ENCODE measurements at places on chromosomes 7 and 10. TPM values are rescaled to one million over a fixed set of nuclear protein-coding genes. Genes with fewer than 3 reads are reported as not detected.

DNA sequence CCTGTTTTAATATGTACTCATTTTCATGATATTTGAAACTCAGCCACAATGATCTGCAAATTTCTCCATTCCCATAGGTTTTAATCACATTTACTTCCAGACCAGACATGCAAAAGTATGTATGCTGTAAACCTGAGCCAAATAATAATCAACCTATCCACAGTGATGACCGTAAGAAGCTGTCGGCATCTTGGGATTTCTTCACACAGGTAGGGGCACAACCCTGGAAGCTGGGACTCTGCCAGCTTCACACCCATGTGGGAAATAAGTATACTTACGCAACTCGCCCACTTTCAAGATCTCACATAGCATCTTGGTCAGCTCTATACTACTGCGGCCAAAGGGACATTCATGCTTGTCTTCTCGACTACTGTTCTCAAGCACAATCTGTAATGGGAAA lies 352.3 kb downstream of the ELMO1 start:
- peaks cover 15% of the 10 kb centered on the region for H3K36me3 ChIP-seq
- no peak overlapping the region for H3K27ac ChIP-seq
- H3K4me1 ChIP-seq = no peaks in the 10 kb centered on the region
- H3K27me3 ChIP-seq = no peaks in the 10 kb centered on the region
- no peak overlapping the region for H3K4me3 ChIP-seq

DNA sequence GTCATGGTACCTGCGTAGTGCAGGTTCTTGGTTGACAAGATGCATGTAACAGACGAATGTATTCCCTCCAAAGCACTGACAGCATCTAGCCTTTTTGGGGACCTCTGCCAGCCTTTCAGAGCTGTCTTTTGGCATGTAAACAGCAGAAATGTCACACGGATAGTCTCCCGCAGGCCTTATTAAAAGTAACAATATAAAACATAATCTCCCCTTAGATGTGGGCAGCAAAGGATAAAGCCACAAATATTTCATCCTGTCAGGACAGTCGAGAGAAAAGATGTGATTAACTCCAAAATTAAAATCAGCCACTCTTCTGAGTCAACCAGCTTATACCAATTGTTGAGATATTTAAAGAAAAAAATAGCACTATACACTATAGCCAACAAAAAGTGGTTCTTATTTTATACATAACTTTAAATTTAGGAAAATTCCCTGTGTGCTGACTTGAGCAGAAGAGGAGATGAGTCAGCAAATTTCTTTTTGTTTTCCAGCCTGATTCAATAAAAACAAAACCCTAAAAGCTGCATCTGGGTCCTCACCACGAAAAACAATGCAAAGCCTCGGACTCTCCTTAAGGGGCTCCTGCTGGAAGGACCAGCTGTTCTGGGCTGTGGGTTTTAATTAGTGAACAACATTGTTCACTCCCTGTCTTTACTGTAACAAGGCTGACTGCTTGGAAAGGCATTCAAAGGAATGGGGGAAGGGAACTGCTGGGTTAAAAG lies 240.2 kb downstream of the ADAM12 start:
- H3K27me3 ChIP-seq = no peaks in the 10 kb centered on the region
- H3K36me3 ChIP-seq = no peaks in the 10 kb centered on the region
- no peaks in the 10 kb centered on the region for H3K4me1 ChIP-seq
- peak overlapping the region; percentile 17 for H3K27ac ChIP-seq
- no peak overlapping the region for H3K4me3 ChIP-seq
- DNase-seq = no peak

DNA sequence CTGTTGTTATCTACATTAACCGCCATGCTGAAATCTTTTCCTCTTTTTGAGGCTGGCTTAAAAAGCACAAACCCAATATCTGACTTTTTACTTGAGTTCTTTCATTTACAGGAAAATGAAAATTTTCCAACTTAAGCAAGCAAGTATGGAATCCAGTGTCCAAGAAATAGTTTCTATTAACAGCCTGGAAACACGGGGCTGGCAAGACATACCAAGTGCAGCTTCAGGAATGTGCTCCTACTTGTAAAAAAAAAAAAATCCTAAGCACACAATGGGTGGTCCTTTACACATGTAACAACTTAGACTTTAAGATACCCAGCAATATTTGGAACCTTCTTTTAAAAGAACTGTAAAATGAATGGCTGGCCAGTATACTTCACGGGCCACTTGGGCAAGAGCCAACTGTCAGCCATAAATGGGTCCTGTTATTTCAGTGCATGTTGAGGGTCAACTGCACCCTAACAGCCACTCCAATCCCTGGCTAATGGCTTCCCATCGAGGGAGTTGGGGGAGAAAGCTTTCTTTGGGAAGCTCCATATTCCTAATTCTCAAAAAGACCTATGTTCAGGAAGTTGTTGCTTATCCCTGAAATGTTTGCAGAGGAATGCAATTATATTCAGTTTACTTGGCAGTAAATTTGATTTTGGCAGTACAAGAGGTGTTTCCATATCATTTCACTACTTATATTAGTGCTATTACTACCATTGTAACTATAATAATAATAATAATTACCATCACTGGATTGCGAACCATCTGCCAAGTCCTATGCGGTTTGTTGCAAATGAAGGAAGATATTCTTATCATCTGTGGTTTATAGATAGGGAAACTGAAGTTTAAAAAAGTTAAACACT lies 236.4 kb upstream of the TMEM72 start:
- no peak for DNase-seq
- H3K27ac ChIP-seq = no peak overlapping the region
- H3K36me3 ChIP-seq = no peaks in the 10 kb centered on the region
- H3K4me3 ChIP-seq = no peak overlapping the region
- no peaks in the 10 kb centered on the region for H3K4me1 ChIP-seq

DNA sequence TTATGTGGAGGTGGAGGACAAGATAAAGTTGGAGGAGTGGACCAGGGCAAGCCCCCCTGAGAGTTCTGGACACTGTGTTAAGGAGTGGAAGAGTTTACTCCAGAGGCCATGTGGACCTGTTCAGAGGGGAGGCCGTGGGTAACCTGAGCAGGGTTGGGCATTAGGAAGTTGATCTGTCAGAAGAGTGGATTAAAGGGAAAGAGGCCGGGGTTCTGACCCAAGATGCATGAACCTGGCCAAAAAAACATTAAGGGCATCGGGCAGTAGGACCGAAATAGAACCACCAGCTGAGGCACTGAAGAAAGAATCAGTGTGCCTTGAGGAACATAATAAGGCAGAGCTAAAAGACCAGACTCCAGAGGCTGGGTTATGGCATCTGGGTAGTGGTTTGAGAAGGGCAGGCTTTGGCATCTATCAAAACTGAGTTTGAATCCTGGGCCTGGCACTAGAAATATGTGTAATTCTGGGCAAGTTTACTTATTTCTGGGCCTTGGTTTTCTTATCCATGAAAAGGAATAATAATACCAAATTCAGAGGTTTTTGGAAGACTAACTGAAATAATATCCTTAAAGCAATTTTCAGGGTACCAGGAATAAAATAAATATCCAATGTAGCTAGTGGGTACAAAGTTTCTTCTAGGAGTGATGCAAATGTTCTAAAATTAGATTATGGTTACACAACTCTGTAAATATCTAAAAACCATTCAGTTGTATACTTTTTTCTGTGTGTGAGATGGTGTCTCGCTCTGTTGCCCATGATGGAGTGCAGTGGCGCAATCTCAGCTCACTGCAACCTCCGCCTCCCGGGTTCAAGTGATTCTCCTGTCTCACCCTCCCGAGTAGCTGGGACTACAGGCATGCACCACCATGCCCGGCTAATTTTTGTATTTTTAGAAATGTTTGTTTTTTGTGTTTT lies 10.9 kb upstream of the FRAT1 start:
- DNase-seq = no peak
- H3K36me3 ChIP-seq = no peaks in the 10 kb centered on the region
- H3K4me1 ChIP-seq = no peaks in the 10 kb centered on the region
- H3K4me3 ChIP-seq = no peak overlapping the region
- no peak overlapping the region for H3K27ac ChIP-seq

GRCh38 chr10:20648263-20648874 lies 248.7 kb downstream of the NEBL start:
- DNase-seq = no peak
- H3K27me3 ChIP-seq = no peaks in the 10 kb centered on the region
- H3K4me3 ChIP-seq = no peak overlapping the region
- no peaks in the 10 kb centered on the region for H3K36me3 ChIP-seq
- no peak overlapping the region for H3K27ac ChIP-seq

DNA sequence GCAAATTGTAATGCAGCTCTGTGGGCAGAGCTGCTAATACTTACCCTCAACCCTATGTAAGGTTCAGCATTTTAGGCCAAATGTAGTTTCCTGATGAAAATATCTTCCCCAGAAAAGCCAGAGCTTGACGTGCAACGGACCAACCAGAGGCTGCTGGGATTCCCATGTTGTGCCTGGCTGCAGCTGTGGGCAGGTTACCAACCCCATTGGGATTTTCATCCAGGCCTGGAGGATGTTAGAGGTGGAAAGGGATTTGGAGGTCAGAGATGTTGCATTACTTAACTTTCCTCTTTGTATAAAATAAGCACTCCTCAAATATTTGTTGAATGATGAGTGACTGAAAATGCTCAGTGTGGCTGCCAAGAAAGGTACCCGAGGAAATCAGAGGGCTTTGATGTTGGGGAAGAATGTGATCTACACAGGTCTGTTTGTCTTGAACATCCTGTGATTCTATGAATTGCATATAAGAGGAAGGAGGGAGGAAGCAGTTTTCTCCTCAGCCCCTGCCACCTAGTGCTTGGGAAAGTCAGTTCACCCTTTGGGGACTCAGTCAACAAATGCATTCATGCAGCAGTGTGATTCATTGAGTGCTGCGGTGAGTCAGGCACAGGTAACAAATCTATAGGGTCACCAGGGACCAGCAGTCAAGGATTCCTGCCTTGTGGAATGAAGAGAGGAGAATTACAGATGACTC lies 487.2 kb downstream of the RPS24 start:
- no peaks in the 10 kb centered on the region for H3K4me1 ChIP-seq
- H3K4me3 ChIP-seq = no peak overlapping the region
- no peaks in the 10 kb centered on the region for H3K27me3 ChIP-seq
- no peaks in the 10 kb centered on the region for H3K36me3 ChIP-seq
- no peak for DNase-seq

- no peak overlapping the region for H3K4me3 ChIP-seq
- H3K27ac ChIP-seq = peak overlapping the region; percentile 43
- H3K36me3 ChIP-seq = no peaks in the 10 kb centered on the region
- H3K4me1 ChIP-seq = peaks cover 5% of the 10 kb centered on the region
- DNase-seq = no peak
These were observed 318.7 kb downstream of the BBS9 start for GRCh38 chr7:33448035-33448434.

DNA sequence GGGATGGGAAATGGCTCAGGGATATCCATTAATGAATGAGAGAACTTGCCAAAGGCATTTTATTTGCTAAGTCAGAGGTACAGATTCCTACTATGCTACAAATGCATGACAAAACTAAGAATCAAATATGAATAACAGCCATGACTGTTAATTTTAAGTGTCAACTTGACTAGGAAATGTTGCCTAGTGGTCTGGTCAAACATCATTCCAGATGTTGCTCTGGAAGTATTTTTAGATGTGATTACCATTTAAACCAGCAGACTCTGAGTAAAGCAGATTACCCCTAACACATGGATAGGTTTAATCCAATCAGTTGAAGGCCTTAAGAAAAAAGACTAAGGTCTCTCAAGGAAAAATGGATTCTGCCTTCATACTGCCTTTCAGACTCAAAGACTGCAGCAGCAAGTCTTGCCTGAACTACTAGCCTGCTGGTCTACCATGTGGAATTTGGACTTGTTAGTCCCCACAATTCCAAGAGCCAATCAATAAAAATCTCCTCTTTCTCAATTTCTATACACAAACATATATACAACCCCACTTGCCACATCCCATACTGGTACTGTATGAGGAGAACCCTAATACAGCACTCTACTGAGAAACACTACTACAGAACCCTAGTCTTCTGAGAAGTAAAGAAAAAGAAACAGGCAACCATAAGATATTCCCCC lies 119.1 kb downstream of the NRBF2 start:
- H3K4me3 ChIP-seq = no peak overlapping the region
- no peak overlapping the region for H3K27ac ChIP-seq
- H3K4me1 ChIP-seq = peaks cover 30% of the 10 kb centered on the region
- no peak for DNase-seq
- H3K36me3 ChIP-seq = no peaks in the 10 kb centered on the region

DNA sequence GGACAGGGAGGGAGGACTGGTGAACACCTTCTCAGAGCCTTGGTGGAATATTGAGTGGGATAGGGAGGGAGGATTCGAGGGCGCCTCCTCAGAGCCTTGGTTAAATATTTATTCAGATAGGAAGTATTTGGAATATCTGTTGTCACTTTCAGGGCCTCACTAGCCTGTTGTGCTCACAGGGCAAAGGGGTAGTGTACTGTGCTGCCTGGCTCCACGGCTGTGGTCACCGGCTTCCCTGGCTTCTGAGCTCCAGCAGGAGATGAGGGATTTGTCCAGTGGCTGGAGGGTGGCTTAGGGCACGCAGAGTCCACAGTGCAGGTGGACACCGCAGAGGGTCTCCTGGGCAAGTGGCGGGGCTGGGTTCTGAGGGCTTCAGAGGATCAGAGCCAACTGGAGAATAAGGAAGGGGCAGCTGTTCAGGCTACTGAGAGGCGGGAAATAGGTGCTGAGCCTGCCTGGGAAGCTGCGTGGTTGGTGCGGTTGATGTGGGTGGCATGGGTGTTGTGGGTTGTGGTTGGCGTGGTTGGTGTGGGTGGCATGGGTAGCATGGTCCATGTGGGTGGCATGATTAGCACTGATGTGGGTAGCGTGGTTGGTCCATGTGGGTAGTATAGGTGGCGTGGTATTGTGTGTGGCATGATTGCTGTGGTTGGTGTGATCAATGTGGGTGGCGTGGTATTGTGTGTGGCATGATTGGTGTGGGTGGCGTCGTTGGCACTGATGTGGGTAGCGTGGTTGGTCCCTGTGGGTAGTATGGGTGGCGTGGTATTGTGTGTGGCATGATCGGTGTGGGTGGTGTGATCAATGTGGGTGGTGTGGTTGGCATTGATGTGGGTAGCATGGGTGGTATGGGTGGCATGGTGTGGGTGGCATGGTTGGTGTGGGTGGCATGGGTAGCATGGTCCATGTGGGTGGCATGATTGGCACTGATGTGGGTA lies 16.7 kb downstream of the INPP5A start:
- H3K36me3 ChIP-seq = no peaks in the 10 kb centered on the region
- no peaks in the 10 kb centered on the region for H3K27me3 ChIP-seq
- DNase-seq = peak; percentile 54
- H3K27ac ChIP-seq = no peak overlapping the region
- H3K4me1 ChIP-seq = peaks cover 8% of the 10 kb centered on the region

The MRC1 gene
- 370 TPM for total RNA-seq

The NUDT13 gene
- 2.3 TPM for total RNA-seq

The GFRA1 gene
- total RNA-seq = 3.4 TPM

The FBXL13 gene
- total RNA-seq = 3.0 TPM

The COA1 gene
- total RNA-seq = 47.9 TPM
